A549 treated with CpdA at 1 μM for 4 hours (cell line): ENCODE measurements at places on chromosomes 2 and 18. TPM values are rescaled to one million over a fixed set of nuclear protein-coding genes. Genes with fewer than 3 reads are reported as not detected.

Gene HDAC4
- 6.0 to 9.9 TPM (median 8.4 TPM) in 5 replicates for total RNA-seq

Gene RALB
- 66.4 to 88.4 TPM (median 75.3 TPM) in 5 replicates for total RNA-seq

Gene PFN4
- total RNA-seq = 1.0 to 1.7 TPM (median 1.2 TPM) in 5 replicates

Gene COL4A4
- total RNA-seq = 0.68 to 1.7 TPM (median 1.4 TPM) in 5 replicates

Gene ZBTB7C
- 0.03 to 0.10 TPM (median 0.06 TPM) in 5 replicates for total RNA-seq

Gene APLF
- total RNA-seq = 0.64 to 1.1 TPM (median 0.80 TPM) in 5 replicates

Gene SLC1A4
- 10.9 to 12.7 TPM (median 11.6 TPM) in 5 replicates for total RNA-seq

Gene UGT1A8
- 0.03 to 0.08 TPM in 2 of 5 replicates, not detected in the others for total RNA-seq

Gene WNT10A
- 0.06 to 0.24 TPM (median 0.10 TPM) in 4 of 5 replicates, not detected in the other for total RNA-seq

Gene DYNAP
- not detected in 5 replicates for total RNA-seq

Gene FAM110C
- 0.06 to 0.58 TPM (median 0.12 TPM) in 5 replicates for total RNA-seq

Gene RESP18
- not detected in 5 replicates for total RNA-seq

Gene RAB6C
- not detected in 5 replicates for total RNA-seq

Gene HPCAL1
- 84.9 to 128 TPM (median 122 TPM) in 5 replicates for total RNA-seq

Gene IL36B
- total RNA-seq = 0.11 to 0.13 TPM in 2 of 5 replicates, not detected in the others

Gene NOL4
- not detected in 5 replicates for total RNA-seq

Gene ASB18
- not detected in 5 replicates for total RNA-seq

Gene BOLL
- not detected in 5 replicates for total RNA-seq

Gene CTDP1
- 14.4 to 17.1 TPM (median 16.5 TPM) in 5 replicates for total RNA-seq

Gene CAVIN2
- total RNA-seq = 7.9 to 11.2 TPM (median 9.9 TPM) in 5 replicates

Gene IL1F10
- total RNA-seq = not detected in 5 replicates

Gene GPR75
- 1.7 to 2.6 TPM (median 2.1 TPM) in 5 replicates for total RNA-seq

Gene CELF4
- total RNA-seq = not detected in 5 replicates

Gene R3HDM1
- total RNA-seq = 21.3 to 29.6 TPM (median 28.4 TPM) in 5 replicates

Gene C2orf80
- total RNA-seq = not detected in 5 replicates

Gene PRKAG3
- total RNA-seq = not detected in 5 replicates

Gene AGAP1
- 18.8 to 28.3 TPM (median 25.7 TPM) in 5 replicates for total RNA-seq

Gene POMC
- total RNA-seq = not detected in 5 replicates

Gene PRPF40A
- 64.8 to 93.4 TPM (median 85.7 TPM) in 5 replicates for total RNA-seq

Gene LOXHD1
- total RNA-seq = not detected in 5 replicates

Gene TMSB10
- total RNA-seq = 8,266 to 8,608 TPM (median 8,507 TPM) in 5 replicates

Gene CHAC2
- total RNA-seq = 12.6 to 16.6 TPM (median 14.6 TPM) in 5 replicates

Gene C2orf81
- total RNA-seq = 2.8 to 4.7 TPM (median 3.5 TPM) in 5 replicates

Gene DSC3
- 1.3 to 2.1 TPM (median 1.8 TPM) in 5 replicates for total RNA-seq

Gene GALR1
- not detected in 5 replicates for total RNA-seq

Gene SCYGR1
- total RNA-seq = not detected in 5 replicates

Gene CDKL4
- total RNA-seq = not detected in 5 replicates

Gene M1AP
- total RNA-seq = not detected in 5 replicates

Gene AFG3L2
- 36.9 to 56.6 TPM (median 37.6 TPM) in 5 replicates for total RNA-seq

Gene OBSL1
- 19.6 to 26.1 TPM (median 22.5 TPM) in 5 replicates for total RNA-seq

Gene MRO
- total RNA-seq = 0.10 to 0.27 TPM (median 0.20 TPM) in 4 of 5 replicates, not detected in the other

Gene RGPD4
- 0.06 to 0.07 TPM (median 0.06 TPM) in 4 of 5 replicates, not detected in the other for total RNA-seq

Gene ALKAL2
- total RNA-seq = not detected in 5 replicates

Gene NLRC4
- not detected in 5 replicates for total RNA-seq

Gene UGT1A3
- total RNA-seq = 0.08 to 0.23 TPM (median 0.13 TPM) in 3 of 5 replicates, not detected in the others
